Myometrial cell (primary cell): ENCODE measurements at places on chromosomes 7 and 10. TPM values are rescaled to one million over a fixed set of nuclear protein-coding genes. Genes with fewer than 3 reads are reported as not detected.

Gene FXYD4
- total RNA-seq = not detected in 2 replicates

Gene AKR1E2
- 2.0 and 6.4 TPM in 2 replicates for total RNA-seq

Gene PPP1R17
- total RNA-seq = not detected in 2 replicates

Gene RSPH10B2
- total RNA-seq = not detected in 2 replicates

Gene MICALL2
- total RNA-seq = 22.8 and 26.2 TPM in 2 replicates

Gene CFAP70
- total RNA-seq = 0.18 and 0.29 TPM in 2 replicates

Gene RBM20
- total RNA-seq = under 0.01 TPM in 2 replicates

Gene SLC26A5
- total RNA-seq = not detected in 2 replicates

Gene KCNMA1
- total RNA-seq = 38.3 and 38.5 TPM in 2 replicates

Gene GPR146
- not detected in 2 replicates for total RNA-seq

Gene LRMDA
- not detected in 2 replicates for total RNA-seq

Gene PLXNA4
- total RNA-seq = under 0.01 TPM in 1 of 2 replicates, not detected in the other

Gene FAM241B
- 0.18 and 0.29 TPM in 2 replicates for total RNA-seq

Gene NFKB2
- total RNA-seq = 25.9 and 33.4 TPM in 2 replicates
